ENCODE measurements at places on chromosomes 13 and 19.

GRCh38 chr13:94181461-94182107 lies 297.9 kb downstream of the DCT start:
- DNase-seq: no peak

DNA sequence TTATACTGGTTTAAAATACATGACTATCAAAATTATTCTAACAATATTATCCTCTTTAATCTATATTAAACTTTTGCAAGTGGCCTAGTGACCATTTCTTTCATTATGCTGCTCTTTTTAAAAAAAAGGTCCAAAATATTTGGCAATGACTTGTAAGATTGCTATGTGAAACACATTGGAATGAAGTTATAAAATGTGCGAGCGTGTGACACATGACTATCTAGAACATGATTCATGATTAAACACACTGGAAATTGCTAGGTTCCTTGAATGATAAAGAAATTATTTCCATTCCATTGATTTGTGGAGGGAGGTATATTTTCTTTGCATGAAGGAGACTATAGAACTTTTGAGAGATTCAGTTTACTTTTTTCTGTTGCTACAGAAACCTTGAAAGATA lies 739.1 kb downstream of the DIAPH3 start:
- no peak for DNase-seq

GRCh38 chr13:95207769-95208366 lies 93.4 kb downstream of the ABCC4 start:
- DNase-seq: no peak

DNA sequence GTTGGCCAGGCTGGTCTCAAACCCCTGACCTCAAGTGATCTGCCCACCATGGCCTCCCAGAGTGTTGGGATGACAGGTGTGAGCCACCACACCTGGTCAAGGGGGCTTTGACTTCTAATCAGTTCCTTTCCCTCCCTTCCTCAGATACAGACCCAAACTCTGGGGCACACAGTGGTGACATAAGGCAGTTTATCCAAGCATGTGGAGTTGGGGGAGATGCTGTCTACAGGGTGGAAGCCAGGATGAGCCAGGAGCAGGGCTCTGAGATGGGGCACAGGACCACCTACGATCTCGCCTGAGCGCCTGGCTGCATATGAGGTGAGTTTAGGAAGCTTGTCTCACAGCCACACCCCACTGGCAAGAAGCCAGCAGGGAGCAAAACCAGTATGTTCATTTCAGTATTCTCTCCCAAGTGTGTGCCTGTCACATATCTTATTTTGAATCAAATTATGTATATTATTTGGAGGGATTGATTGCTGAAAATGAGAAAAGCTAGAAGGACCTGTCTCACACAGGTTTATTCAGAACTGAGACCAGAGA lies 67.7 kb downstream of the KCTD15 start:
- no peak for DNase-seq

DNA sequence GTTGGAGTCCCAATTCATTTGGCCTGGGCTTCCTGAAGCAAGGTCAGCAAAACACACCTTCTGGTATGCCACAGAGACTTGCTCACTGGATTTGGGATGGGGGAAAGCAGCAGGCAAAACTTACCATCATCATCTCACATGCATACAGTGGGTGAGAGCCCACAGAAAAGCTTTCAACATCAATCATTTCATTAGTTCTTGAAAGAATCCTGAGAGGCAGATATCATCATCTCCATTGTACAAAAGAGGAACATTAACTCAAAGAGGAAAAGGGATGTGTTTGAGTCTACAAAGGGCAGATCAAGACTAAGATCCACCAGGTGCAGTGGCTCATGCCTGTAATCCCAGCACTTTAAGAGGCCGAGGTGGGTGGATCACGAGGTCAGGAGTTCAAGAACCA lies 6.4 kb downstream of the WDR87 start:
- DNase-seq: no peak

- no peak for DNase-seq
Observed at GRCh38 chr19:38219221-38219620, 4.8 kb downstream of the DPF1 start.

GRCh38 chr19:10124429-10124828 lies 4.7 kb upstream of the EIF3G start:
- no peak for DNase-seq

DNA sequence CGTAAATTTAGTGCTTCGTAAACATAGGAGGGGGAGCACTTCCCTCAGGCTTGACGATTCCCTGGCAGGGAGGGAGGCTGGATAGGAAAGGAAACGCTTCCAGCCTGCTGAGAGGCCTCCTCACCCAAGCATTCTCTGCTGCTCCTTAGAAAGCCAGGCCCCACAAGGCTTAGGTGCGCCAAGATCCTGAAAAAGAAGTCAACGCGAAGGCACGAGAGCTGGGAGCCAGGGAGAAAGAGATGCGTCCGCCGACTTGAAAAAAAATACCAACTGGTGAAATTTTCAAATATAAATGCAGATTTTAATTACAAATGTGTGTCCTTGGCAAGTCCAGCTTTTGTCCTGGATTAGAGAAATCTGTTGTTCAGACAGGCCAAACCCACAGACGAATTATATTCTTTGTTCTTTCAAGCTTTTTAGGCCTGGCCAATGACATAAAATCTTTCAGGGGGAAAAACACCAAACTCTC lies 64.0 kb downstream of the ALOX5AP start:
- DNase-seq: no peak

DNA sequence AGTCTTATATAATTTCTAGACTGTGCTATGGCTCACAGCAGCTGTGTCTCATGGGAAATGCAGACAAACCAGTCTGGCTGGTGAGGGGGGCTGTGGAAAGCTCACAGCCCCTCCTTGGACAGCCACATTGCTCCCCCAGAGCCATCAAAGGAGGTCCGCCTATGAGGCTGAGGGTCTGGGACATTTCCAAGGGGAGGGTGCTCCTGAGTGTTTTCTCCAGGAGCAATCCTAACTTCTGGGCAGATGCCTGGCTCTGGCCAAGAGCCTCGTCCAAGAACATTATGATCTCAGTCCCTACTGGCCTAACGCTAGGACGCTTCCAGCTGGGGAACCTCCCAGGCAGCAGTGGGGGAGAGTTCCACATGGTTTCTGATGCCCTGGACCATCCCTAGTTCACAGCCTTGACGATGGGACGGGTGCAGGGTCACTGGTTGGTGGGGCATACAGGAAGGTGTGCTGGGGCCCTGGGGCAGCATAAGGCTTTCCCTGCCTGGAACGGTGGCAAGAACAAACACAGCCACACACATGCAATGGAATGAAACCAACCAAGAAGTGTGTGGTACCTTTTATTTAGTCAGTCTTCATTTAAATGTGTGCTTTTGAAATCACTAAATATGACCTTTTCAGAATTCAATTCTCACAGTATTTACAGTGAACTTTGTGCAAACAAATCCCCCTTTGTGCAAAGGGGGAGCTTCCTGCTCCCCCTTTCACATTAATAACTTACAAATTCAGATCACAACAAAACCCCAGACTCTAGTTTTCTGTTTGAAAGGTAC lies 60.6 kb downstream of the CDADC1 start:
- DNase-seq: peak; percentile 68

- no peak for DNase-seq
Observed at GRCh38 chr19:6890938-6891337, 3.6 kb downstream of the ADGRE1 start.

- no peak for DNase-seq
Observed at GRCh38 chr13:98822225-98822606, 69.7 kb upstream of the SLC15A1 start.

GRCh38 chr19:54014920-54015560 lies 23.6 kb downstream of the CACNG6 start:
- no peak for DNase-seq

GRCh38 chr19:12838886-12839756 lies 806 bp downstream of the MAST1 start:
- no peak for DNase-seq

GRCh38 chr13:42395086-42395821 lies 123.3 kb downstream of the AKAP11 start:
- no peak for DNase-seq

- DNase-seq: no peak
Observed at GRCh38 chr19:40673397-40673796, 17.1 kb downstream of the NUMBL start.

DNA sequence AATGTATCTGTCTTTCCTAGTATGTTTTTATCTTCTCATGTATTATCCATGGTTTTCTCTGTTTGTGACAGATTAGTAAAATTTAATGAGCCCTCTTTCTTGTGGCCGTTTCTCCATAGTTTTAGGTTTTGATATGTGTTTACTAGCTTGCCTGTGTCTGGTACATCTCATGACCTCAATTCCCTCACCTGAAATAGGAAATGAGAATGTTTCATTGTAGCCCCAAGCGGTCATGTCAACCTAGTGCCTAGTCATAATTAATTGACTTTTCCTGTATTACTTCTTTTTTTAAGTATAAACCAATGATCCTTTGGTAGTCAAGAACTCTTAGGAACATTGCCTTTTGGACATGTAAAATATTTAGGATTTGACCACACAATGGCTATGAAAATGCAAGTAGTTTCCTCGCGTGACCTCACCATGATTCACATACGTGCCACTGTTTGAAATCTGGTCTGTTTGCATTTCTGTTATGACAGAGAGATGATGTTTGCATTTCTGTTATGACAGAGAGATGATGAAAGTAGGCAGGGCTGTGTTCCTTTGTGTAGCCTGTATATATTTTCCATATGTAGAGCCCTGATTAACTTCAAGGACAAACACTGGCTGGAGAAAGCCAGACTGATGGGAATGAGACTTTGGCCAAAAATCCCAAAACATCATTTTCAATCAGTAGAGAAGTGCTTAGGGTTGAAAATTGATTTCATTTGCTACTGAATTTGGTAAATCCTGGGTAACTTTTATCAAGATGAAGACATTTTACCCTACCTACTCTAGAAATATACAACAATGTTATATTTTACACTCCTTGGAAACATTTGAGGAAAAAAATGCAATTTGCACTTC lies 104.8 kb downstream of the TNFRSF19 start:
- no peak for DNase-seq

Data from hypothalamus (tissue), 51 donors.